Motor neuron (in vitro differentiated cells): ENCODE measurements at places on chromosomes 7 and 10. TPM values are rescaled to one million over a fixed set of nuclear protein-coding genes. Genes with fewer than 3 reads are reported as not detected.

- no peak for ATAC-seq
Measured at GRCh38 chr7:158375034-158375433, 212.6 kb downstream of the PTPRN2 start.

CFAP58 gene
- 0.58 and 0.77 TPM in 2 replicates for total RNA-seq

GRCh38 chr10:33684211-33684611 lies 349.7 kb upstream of the NRP1 start:
- peak; percentile 53 for ATAC-seq

LBX1 gene
- 1.7 and 2.1 TPM in 2 replicates for total RNA-seq

GRCh38 chr7:111841596-111842205 lies 279.4 kb upstream of the IMMP2L start:
- no peak for ATAC-seq
